ENCODE measurements at places on chromosomes 5 and 9.

DNA sequence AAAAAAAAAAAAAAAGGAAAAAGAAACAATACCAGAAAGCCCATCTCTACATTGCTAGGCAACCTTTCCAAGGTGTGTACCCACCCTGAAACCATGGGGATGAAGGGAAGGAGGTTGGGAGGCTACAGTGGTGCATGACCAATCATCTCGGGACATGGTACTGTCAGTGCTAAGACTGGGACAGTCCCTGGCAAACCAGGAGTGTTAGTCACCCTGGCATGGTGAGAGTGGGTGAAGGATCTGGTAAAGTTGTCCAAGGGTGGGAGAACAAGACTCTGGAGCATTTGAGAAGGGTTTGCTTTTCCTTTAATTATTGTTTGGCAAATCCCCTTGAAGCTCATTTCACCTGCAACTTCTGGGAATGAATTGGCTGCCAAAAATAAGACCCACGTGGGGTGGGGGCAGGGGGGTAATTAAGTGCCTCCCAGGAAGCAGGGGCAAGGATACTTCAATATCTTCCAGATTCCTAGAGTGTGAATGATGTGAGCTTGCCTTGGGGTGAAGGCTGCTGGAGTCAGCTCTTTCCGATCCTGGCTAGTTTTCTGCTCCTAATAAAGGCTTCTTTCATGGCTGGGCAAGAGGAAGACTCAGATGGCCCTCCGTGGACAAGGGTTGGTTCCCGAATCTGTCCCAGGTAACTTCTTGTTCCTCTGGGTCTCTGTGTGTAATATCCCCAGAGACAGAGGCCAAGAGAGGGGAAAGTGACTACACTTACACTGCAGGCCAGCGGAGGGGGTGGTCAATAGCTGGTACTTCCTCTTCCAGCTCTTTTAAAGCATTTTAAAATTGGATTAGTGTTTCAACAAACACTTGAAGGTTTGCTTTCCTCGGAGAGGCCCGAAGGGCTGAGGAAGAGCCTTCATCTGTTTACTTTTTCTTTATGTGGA lies 61.6 kb upstream of the SPRY4 start:
- no peak for DNase-seq

- no peak for DNase-seq
These were observed 93.5 kb downstream of the MAST4 start for GRCh38 chr5:66689522-66690220.

GRCh38 chr9:120648581-120649197 lies 65.6 kb downstream of the MEGF9 start:
- no peak for DNase-seq

DNA sequence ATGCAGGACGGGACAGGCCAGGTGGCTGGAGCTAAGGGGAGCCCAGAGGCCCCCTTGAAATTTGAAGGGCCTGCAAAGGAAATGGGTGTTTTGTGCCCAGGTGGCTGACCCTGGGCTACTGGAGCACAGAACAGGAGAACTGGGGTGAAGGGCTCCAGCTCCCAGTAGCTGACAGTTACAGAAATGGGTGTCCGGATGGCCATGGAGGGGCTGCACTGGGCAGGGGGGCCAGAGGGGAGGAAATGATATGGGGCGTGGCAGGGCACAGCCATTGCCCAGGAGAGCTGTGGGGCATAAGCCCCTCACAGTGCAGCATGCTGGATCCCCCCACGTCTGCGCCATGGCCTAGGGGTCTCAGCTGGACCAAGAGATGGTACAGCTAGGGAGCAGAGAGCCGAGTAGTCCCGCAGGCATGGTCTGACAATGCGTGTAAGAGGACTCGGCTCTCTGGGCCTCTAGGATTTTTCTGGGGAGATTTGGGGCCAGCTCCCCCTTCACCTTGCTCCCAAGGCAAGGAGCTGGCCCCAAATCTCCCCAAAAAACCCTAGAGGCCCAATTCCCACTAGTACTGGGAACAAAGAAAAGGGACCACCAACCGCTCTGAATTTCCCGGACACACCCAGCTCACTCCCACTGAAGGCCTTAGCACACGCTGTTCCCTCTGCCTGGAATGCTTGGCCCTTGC lies 7.9 kb upstream of the CARD19 start:
- DNase-seq, result no peak

- no peak for DNase-seq
These were observed 115.3 kb downstream of the ROR2 start for GRCh38 chr9:91834740-91835139.

DNA sequence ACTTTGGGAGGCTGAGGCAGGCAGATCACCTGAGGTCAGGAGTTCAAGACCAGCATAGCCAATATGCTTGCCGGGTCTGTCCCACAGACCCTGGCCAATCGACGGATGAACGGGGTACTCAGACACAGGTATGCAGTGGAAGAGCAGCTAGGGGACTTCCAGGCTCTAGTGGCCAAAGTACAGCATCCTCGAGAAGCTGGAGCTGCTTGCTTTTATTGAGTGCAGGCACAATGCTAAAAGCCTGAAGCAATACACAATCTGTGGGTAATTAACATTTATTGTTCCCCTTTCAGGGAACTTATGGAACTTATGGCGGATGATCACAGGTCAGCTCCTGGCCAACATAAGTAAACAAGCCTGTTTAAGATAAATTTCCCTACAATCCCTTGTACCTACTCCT lies 32.8 kb upstream of the SEMA4D start:
- DNase-seq, result no peak

DNA sequence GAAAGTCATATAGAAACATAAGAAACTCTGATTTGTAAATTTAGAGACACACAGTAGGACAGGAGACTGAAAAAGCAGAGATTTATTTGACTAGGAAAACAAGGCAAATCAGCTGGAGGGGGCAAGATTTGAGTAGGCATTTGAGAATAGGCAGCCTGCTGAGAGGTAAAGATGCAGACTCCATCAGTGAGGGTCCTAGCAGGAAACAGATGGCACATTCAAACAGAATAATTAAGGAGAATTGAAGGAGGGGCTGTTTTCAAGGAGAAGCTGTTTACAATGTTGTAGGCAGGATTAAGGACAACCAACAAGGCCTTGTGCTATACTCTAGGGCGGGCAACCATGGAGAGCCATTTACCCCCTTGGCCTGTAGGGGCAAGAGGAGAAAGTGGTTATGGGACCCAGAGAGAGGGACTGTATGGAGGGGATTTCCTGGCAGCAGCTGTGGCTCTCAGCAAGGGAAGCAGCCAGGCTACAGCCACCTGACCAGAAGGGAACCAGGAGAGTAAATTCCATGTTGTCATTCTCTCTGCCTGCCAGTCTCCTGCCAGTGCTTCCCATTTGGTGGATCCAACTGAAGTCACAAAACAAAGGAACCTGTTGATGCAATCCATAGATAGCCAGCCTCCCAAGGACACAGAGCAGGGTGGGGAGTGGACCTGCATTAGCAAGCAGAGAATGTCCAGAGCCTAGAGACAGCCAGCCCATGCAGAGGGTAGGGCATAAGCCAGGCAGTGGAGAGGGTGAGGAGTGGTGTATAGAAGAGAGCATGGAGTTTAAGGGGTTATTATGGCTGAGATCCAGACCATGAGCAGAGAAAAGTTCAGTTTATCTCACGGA lies 38.2 kb downstream of the PAPPA start:
- no peak for DNase-seq

DNA sequence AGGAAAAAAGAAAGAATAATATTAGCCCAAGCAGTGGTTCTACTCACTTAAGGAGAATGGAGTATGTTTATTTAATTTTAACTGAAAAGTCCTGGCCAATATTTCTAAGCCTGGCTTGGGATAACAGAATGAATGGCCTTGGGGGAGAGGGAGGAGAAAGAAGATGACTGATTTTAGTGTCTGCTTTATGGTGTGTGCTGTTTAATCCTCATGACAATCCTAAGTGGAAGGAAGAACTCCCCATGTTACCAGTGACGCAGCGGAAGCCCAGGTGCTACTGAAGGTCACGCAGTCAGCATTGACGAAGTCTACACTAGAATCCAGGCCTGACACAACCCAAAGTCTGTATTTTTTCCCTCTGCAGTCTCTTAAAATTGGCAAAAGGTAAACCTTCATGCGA lies 50.5 kb downstream of the PALM2AKAP2 start:
- DNase-seq, result no peak

DNA sequence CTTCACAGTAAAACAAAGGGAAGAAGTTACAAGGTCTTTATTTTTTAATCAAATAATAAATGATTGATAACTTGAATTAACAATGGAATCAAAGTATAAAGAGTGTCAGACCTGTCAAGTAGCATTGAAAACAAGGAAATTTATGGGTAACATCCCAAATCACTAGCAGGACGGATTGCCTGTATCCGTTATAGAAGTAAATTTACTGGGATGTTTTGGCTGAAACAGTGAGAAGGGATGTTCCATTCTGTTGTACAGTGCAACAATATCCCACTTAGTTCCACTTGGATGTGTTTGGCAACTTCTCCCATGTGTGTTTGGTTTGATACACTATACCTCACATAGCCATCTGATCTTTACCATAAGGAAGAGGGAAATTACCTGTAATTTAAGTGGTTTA lies 421.0 kb upstream of the CHD1 start:
- no peak for DNase-seq

- peak; percentile 55 for DNase-seq
These were observed 46.2 kb downstream of the PCA3 start for GRCh38 chr9:76810377-76810957.

GRCh38 chr5:181087309-181087708 lies 43.7 kb downstream of the OR2V1 start:
- DNase-seq, result no peak

GRCh38 chr5:51622161-51622790 lies 239.0 kb downstream of the ISL1 start:
- DNase-seq, result no peak

DNA sequence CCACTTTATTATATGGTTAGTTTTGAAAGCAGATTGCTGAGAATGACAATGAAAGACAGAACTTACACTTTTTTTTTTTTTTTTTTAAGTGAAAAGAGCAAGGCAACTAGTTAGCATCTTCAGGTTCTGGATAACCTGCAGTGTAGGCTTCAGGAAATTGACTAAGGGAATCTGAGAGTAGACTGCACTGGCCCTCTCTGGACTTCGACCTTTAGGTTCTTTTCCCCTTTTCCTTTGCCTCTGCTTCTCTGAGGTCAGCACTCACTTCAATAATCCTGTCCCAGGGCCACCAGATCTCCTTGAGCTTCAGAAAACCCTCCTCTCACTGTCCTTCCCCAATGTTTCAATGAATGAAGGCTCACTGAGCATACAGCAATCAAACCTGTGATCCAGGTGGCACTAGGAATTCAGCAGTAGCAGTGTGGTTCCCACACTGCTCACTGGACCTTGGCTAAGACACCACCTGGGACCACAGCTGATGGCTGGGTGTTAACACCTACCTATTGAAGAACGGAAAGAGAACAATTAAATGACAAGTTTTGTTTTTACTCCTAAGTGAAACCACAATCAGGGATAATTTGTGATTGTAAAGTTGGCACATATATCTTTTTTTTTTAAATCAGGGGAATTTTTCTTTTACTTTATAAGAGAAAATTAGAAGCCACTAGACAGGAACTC lies 85.8 kb upstream of the IL6ST start:
- DNase-seq, result no peak

DNA sequence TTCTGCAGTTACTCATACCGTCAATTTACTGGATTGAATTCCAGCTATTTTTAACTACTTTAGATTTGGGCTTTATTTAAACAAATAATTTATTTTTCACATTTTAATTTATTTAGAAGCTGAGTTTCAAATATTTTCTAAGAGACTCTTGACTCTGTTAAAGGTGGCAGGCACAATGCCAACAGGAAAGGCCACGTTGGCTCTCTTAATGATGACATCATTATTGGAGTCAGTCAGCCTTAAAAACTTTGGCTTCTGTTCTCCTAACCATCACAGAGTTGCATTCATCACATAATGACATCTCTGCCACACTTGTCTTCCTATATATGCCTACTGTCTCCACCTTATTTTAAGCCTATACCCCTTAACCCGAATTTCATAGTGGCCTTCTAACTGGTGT lies 172.3 kb upstream of the PLPPR1 start:
- DNase-seq, result no peak

DNA sequence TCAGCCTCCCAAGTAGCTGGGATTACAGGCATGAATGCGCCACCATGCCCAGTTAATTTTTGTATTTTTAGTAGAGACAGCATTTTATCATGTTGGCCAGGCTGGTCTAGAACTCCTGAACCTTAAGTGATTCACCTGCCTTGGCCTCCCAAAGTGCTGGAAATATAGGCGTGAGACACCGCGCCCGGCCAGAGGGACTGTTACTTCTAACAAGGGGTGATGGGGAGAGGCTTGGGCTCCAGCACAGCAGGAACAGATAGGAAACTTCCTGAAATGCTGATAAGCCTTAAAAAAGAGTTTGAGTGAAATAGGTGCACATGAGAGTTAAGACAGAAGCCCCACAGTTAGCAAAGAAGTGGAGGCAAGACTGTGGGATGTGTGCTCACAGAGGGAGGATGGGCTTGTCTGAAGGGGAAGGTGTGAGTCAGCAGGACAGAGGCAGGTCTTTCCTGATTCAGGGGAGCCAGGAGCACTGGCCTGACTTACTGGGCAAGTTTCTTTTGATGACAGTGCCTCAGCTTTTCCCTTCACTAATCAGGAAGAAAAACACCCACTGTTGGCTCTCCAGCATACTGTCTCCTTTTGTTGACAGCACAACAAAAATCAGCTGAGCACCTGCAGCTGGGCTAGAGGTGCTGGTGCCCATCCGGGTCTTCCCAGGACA lies 68.4 kb downstream of the RAD23B start:
- no peak for DNase-seq

DNA sequence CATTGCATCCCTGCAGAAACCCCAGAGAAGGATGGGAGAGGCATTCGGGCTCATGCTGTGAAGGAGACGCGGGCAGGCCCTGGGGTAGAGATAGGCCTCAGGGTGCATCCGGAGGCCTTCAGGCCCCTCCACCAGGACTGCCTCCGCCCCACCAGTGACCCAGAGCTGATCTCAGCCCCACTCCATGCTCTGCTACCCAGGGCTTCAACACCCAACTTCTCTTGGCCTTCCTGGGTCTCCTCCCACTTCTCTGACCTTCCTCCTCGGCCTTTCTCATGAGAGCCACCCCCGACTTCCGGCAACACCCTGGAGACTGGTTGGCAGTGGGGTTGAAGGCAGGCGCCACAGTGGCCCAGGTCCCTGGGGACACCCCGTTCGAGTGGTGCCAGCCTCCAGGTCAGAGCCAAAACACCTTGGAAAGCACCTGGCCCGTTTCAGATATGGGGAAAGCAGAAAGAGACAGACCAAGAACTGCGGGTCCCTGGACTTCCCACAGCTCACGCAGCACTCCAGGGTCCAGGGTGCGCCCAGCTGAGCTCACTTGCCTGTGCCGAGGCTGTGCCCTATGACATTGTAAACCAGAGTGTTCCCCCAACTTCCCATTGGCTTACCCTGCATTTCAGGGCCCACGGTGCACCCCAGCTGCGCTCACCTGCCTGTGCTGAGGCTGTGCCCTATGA lies 65.1 kb upstream of the OLFM1 start:
- DNase-seq, result no peak

GRCh38 chr9:134566196-134566847 lies 75.3 kb upstream of the COL5A1 start:
- no peak for DNase-seq

- no peak for DNase-seq
These were observed 89.4 kb downstream of the SH3TC2 start for GRCh38 chr5:148973455-148973854.
